ENCODE measurements at places on chromosomes 3 and 15.

DNA sequence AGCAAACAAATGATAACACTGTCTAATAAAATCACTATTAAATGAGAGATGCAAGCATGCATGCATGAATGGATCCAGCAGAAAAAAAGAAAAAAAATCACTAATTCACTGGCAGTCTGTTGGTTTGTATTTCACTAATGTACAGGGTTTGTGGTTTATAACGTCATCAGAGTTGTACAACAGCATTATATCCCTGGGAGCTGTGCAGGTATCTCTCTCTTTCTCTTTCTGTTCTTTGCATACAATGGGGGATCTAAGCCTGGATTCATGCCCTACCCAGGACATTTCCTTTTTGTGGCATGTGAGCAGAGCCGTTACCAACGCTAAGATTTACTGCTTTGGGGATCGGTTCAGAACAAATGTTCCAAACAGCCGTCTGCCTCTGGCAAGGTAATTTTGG, 229.5 kb downstream of the SOX2 start:
- no peak for DNase-seq

- no peak for DNase-seq
Observed at GRCh38 chr3:156751461-156752025, 74.6 kb upstream of the LEKR1 start.

- peak; percentile 20 for DNase-seq
Observed at GRCh38 chr3:177729956-177730681, 532.8 kb upstream of the TBL1XR1 start.

DNA sequence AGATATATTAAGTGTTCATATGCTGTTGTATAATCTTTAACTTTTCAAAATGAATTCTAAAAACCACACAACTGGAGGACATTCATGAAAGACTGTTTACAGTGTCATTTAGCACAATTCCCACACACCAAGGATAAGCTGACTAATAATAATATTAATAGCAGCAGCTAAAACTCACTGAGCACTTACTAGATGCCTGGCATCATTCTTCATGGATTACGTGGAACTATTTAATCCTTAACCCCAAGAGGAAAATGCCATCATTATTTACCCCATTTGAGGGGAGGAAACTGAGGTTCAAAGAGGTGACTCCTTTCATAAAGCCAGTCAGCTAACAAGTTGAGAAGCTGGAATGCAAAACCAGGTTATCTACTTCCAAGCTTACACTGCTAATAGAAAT, 77.0 kb downstream of the TMEM108 start:
- no peak for DNase-seq

DNA sequence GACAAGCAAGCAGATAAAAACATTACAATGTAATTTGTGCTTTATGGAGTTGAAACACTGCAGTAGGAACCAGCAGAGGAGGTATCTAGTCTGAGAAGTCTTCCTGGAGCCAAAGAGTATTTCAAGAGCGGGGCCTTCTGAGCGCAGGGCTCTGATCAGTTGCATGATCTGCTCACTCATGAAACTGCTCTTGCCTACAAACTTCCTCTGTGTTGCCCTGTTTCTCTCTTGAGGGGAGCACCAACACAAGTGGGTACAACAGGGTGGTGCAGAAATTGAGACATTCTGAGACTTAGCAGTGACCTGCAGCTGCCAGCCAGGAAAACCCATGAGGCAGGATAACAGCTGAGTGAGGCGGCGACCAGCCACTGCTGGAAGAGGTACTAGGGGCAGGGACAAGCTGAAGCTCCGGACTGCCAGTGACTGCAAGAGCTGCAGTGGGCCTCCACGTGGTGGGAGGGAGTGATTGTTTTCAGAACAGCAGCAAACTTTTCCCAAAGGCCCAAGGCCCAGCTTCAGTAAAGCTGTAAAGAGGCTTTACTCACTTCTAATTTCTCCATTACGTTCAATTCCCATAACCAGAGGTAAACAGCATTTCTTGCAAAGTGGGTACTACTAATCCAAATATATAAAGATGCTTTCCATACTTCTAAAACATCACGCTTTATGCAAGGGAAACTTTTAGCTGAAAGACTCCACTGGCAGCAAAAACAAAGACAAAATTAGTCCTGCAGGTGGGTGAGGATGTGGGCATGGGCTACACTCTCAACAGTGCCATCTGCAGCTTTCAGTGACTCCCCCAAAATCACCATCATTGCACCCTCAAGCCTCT, 69.0 kb upstream of the LPP start:
- no peak for DNase-seq

DNA sequence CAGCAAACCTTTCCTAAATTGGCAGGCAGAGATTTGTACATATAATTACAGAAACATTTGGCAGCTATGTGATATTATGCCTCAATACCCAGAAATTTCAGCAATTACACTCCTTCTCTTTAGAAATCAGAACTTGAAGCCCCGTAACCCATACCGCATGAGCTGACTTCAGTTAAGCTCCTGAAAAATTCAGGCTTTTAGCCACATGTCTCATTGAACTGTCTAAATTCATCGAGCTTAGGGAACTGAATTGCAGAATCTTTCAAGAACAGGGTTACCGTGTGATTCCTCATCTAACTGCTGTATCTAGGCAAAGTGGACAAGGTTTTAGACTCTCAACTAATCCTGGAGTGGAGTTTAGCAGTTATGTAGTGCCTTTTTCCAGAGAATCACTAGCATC, 333.0 kb downstream of the EPHA3 start:
- no peak for DNase-seq

Data from breast epithelium (tissue), 4 donors.